Stimulated activated CD4-positive, alpha-beta T cell treated with anti-CD3 and anti-CD28 coated beads, Interleukin-12 subunit alpha, Interleukin-12 subunit beta, amount 100 ng/mL, for 48 hours (primary cell): ENCODE measurements at places on chromosomes 13 and 19.

DNA sequence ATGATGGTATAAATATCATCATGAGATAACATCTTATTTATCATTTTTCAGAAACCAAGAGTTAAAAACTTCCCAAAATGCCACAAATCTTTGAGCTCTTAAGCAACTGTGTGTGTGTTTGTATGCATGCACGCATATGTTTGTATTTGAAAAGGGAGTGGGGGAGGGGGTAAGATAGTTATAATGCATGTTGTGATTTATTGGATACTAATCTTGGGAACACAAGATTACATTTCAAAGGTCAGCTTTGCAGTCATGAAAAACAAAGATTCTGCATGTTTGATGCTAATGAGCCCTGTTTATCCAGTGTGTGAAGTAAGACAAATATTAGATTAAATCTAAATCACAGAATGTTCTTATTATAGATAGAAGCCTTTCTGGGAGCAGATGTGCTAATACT lies 355.9 kb downstream of the DCT start:
- DNase-seq, result no peak

- DNase-seq, result peak; percentile 68
These were observed 13.0 kb downstream of the PGLYRP1 start for GRCh38 chr19:46009530-46010510.

DNA sequence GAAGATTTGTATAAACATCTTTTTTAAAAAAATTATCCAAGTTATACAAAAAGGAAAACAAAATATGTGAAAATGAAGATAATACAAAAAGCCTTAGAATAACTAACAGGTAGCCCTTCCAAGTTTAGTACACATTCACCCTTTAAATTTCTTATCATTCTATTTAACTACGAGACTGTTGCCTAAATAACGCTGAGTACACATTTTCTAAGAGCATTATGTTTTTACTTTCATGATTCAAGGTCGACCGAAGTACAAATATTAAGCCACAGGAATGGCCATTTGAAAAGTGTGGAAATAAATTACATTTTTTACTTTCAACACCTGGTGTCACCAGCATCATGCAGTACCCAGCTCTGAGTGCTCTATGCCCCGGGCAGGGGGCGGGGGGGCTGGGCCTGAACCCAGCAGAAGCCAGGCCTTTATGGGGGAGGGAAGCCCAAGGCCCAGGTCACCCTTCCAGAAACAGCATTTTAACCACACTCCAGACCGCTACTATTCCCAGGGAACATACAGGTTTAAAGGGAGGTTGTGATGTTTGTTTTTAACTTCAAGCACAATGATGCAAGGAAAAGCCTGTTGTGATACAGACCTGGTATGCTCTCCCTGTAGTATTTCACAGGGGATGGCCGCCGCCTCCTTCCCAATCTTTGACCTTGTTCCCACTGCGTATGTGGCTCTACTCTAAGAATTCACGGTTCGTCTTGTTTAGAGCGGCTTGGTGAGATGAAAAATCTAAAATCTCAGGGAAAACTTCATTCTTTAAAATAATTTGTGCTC lies 24.0 kb downstream of the GGACT start:
- DNase-seq, result no peak

GRCh38 chr13:86945584-86945983 lies 725.6 kb upstream of the SLITRK5 start:
- no peak for DNase-seq

- DNase-seq, result no peak
These were observed 160.1 kb downstream of the TEX29 start for GRCh38 chr13:111480503-111480902.

DNA sequence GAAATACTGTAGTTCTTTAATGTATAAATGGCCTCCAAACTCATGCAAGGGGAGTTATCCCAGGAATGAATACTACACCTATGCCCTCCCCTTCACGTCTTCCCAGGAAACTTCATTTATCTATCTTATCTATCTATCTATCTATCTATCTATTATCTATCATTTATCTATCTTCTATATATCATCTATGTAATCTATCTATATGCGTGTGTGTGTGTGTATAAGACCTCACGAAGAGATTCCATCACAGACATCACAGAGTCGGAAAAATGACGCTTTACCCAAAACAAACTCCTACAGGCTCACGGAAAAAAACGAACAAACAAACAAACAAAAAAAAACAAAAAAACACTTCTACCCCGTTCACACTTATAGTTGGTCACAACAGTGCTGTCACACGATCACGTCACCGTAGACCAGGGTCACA lies 486 bp downstream of the ZNF529 start:
- DNase-seq, result no peak

GRCh38 chr13:43360171-43360570 lies 336.8 kb downstream of the DNAJC15 start:
- DNase-seq, result no peak

DNA sequence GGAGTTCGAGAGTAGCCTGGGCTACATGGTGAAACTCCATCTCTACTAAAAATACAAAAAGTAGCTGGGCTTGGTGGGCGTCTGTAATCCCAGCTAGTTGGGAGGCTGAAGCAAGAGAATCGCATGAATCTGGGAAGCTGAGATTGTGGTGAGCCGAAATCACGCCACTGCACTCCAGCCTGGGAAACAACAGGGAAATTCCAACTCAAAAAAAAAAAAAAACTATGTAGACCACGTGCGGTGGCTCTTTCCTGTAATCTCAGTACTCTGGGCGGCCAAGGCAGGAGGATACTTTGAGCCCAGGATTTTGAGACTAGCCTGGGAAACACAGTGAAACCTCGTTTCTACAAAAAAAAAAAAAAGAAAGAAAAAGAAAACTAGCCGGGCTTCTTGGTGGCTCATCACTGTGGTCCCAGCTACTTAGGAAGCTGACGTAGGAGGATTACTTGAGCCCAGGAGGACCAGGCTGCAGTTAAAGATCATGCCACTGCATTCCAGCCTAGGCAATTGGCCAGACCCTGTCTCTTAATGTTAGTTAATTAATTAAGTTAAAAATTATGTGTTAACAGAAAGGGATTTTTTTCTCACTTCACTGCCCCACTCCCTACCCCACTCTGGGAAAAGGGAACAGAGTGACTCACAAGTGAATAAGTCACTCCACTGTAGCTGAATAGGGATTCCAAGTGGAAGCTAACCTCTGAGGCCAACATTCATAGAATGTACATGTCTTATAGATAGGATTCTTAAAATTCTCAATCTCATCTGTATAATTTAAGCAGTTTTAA lies 2.2 kb downstream of the ZNF83 start:
- DNase-seq, result no peak

DNA sequence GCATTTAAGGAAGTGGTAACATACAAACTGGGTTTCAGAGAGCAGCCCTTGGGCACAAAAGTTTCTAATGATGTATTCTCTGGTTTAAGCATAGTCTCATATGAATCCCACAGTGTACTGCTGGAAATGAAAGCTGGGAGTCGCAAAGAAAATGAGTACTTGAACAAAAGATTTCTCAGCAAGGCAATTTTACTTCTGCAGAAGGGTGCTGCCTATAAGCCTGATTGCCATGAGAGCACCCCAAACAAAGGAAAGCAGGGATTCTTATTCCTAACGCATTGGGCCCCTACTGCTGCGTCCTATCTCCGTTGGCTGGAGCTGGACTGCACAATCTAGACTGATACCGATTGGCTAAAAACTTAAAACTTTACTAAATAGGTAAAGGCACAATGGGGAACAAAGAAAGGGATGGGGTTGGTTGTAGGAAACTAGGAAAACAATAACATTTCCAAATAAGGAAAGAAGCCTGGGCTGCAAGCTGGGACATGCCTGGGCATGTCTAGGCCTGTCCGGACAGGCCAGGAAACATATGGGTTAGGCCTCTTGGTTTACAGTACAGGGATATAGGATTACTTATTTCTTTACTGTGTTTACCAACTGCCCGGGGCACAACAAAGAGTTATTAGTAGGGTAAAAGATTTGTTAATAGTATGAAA lies 27.4 kb upstream of the VN1R4 start:
- no peak for DNase-seq

DNA sequence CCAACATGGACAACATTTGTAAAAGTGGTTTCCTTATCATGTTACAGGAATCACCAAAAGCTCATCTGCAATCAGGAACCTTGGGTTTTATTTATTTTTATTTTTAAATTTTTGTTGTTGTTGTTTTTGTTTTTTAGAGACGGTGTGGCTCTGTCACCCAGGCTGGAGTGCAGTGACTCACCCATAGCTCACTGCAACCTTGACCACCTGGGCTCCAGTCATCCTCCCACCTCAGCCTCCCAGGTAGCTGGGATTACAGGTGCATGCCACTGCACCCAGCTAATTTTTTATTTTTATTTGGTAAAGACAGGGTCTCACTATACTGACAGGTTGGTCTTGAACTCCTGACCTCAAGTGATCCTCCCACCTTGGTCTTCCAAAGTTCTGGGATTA lies 13.6 kb upstream of the SERP2 start:
- no peak for DNase-seq

- peak; percentile 36 for DNase-seq
These were observed 8.3 kb upstream of the CDC42EP5 start for GRCh38 chr19:54481326-54481930.

GRCh38 chr19:57682226-57682766 lies 519 bp downstream of the ZNF551 start:
- DNase-seq, result no peak

GRCh38 chr19:37594982-37595382 lies 306 bp downstream of the ZNF540 start:
- DNase-seq, result peak; percentile 36

DNA sequence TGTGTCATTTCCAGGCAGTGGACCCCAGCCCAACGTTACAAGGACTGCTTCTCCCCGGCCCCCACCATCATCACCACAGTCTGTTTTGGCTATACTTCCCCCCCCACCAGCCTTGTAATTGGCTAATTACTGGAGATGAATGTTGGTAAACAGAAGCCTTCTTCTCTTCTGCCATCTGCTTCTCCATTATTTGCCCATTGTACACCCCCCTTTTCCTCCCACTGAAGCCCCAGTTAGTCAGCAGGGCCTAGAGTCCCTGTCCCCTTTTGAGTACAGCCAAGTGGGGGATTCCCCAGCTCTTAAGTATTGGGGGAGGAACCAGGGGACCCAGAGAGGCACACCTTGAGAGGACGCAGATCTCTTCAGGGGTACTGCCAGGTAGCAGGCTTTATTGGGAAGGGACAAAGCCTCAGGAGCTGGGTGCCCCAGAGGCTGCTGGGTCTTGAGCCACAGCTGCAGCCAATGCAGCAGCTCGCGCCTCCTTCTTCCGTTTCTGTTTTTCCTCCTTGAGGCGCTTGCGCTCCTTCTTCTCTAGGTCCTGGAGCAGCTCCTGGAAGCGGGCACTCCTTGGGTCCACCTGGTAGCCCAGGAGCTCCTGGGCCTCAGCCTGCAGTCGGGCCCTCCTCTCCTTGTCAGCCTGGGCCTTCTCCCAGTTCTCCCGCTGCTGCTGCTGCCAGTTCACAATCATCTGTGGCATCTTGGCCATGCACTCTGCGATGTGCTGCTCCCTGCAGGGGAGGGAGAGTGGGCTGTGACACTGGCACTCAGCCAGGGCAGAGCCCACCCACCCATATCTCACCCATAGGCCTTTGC lies 3.0 kb downstream of the GADD45GIP1 start:
- DNase-seq, result no peak

GRCh38 chr13:98981369-98982080 lies 3.7 kb upstream of the DOCK9 start:
- DNase-seq, result no peak

- no peak for DNase-seq
These were observed 179.7 kb downstream of the STK24 start for GRCh38 chr13:98397221-98397620.

- no peak for DNase-seq
These were observed 320.7 kb downstream of the DIAPH3 start for GRCh38 chr13:59843040-59843439.

GRCh38 chr13:102203718-102204117 lies 198.1 kb downstream of the FGF14 start:
- no peak for DNase-seq

DNA sequence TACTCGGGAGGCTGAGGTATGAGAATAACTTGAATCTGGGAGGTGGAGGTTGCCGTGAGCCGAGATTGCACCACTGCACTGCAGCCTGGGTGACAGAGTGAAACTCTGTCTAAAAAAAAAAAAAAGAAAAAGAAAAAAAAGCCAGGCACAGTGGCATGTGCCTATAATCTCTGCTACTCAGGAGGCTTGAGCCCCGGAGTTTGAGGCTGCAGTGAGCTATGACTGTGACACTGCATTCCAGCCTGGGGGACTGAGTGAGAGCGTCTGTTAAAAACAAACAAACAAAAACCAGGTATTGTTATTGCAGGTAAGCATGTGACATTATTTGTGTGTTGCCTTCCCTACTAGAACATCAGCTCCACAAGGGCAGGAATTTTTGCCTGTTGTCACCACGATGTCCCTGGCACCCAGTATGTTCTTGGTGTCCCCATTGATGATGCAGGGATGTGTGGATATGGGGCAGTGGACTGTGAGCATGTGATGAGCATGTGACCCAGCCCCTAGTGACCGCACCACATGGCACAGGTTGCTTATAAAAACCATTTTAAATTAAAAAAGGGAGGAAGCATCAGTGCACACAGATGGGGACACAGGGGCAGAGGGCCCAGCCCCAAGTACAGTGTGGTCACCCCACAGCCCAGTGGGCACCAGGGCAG lies 1.6 kb upstream of the KANK2 start:
- DNase-seq, result no peak

DNA sequence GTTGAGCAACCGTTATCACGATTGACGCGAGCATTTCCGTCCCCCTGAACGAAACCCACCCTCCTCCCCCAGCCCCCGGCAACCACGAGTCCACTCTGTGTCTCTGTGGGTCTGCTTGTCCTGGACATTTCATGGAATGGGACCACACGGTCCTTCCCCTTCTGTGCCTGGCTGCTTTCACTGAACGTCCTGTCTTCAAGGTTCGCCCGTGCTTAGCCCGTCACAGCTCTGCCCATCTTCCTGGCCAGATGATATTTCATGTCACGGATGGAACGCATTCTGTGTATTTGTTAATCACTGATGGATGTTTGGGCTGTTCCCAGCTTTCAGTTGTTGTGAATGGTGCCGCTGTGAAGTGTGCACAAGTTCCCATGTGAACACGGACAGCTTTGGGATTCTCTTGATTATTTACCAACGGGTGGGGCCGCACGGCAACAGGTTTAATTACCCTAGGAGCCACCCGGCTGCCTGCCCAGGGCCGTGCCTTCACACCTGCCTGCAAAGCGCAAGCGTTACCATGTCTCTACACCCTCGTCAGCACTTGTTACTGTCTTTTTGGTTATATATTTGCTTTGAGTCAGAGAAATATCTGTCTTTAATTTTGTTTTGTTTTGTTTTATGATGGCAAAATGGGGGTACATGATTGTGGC lies 42.5 kb downstream of the RASA3 start:
- no peak for DNase-seq

- DNase-seq, result peak; percentile 50
These were observed 1.3 kb upstream of the CEACAM3 start for GRCh38 chr19:41795031-41795461.

GRCh38 chr19:41308450-41309179 lies 1.4 kb upstream of the CCDC97 start:
- peak; percentile 87 for DNase-seq

- DNase-seq, result no peak
These were observed 8.3 kb upstream of the FAM187B start for GRCh38 chr19:35236638-35237400.

GRCh38 chr13:76711550-76712182 lies 174.5 kb downstream of the KCTD12 start:
- no peak for DNase-seq
